Body of pancreas (tissue), 4 donors: ENCODE measurements at places on chromosomes 4 and X. TPM values are rescaled to one million over a fixed set of nuclear protein-coding genes. Genes with fewer than 3 reads are reported as not detected.

The CYLC1 gene
- total RNA-seq: not detected

The EVC gene
- total RNA-seq: 18.4 TPM

The MAGEE2 gene
- not detected for total RNA-seq

The G3BP2 gene
- 29.7 TPM for total RNA-seq

The KLHL34 gene
- total RNA-seq: not detected

The CCDC110 gene
- 20.1 TPM for total RNA-seq

DNA sequence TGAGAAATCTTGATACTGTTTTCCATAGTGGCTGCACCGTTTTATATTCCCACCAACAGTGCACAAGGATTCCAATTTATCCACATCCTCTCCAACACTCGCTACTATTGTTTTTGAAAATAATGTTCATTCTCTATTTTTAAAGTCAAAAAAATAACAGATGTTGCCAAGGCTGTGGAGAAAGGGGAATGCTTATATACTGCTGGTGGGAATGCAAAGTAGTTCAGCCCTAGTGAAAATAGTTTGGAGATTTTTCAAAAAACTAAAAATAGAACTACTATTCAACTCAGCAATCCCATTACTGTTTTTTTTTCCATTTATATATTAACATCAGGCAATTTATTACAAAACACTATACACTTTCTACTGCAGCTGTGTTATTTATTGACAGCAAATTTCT, 208.7 kb downstream of the CBLL2 start:
- no peaks in the 10 kb centered on the region for H3K4me1 ChIP-seq
- DNase-seq: no peak
- H3K27me3 ChIP-seq: no peaks in the 10 kb centered on the region
- H3K36me3 ChIP-seq: no peaks in the 10 kb centered on the region
- H3K4me3 ChIP-seq: no peak overlapping the region
- no peak overlapping the region for H3K27ac ChIP-seq

GRCh38 chrX:153886915-153887314, 942 bp upstream of the L1CAM start:
- H3K4me1 ChIP-seq: peaks cover 5% of the 10 kb centered on the region
- DNase-seq: no peak
- H3K27ac ChIP-seq: no peak overlapping the region

DNA sequence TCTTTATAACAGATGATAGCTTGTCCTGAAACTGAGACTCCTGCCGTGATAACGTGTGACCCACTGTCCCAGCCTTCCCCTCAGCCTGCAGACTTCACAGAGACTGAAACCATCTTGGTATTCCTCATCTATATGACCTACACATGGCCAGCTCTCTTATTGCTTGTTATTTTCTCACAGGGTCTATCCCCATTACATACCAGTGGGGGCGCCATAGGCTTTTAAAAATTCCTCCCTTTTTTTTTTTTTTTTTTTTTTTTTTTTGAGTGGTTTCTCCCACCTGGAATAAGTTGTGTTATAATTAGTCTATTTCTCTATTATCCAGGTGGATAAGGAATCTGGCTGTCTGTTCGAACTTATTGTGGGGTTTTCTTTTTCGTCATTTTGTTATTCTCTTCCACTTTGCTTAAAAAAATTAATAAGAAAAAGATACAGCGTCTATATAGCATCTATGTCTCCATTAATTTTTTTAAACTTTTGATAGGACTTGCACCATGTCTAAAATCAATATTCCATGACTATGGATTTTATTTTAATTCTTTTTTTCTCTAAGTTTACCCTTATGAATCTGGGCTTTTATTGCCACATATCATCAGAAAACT, 47.2 kb downstream of the GYG2 start:
- H3K4me1 ChIP-seq: no peaks in the 10 kb centered on the region
- no peak for DNase-seq
- no peak overlapping the region for H3K4me3 ChIP-seq

GRCh38 chr4:40747207-40747835, 2.4 kb upstream of the NSUN7 start:
- no peaks in the 10 kb centered on the region for H3K36me3 ChIP-seq
- no peaks in the 10 kb centered on the region for H3K27me3 ChIP-seq
- no peak overlapping the region for H3K27ac ChIP-seq
- DNase-seq: no peak
- H3K4me3 ChIP-seq: no peak overlapping the region

GRCh38 chrX:54640736-54641135, 110.7 kb downstream of the GNL3L start:
- H3K36me3 ChIP-seq: no peaks in the 10 kb centered on the region
- no peaks in the 10 kb centered on the region for H3K27me3 ChIP-seq
- H3K27ac ChIP-seq: no peak overlapping the region
- no peak overlapping the region for H3K4me3 ChIP-seq
- no peak for DNase-seq

DNA sequence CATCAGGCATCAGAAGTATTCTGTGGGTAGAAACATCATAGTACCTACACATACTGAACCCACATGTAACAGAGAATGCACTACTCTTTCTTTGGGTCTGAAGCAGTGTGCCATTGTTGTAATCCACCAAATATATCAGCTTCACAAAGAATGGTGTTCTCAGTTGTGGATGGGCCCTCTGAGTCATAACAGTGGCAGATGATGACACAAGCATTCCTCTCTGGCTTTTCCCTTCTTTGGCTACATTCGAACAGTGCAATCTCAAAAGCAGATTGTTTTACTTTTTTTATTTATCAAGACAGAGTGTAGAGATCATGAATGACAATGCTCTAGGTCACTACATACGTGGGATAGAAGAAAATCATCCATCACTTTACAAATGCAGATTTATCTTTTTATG, 247.2 kb upstream of the EPHA5 start:
- no peaks in the 10 kb centered on the region for H3K4me1 ChIP-seq
- no peak for DNase-seq
- no peak overlapping the region for H3K4me3 ChIP-seq
- no peaks in the 10 kb centered on the region for H3K27me3 ChIP-seq
- no peak overlapping the region for H3K27ac ChIP-seq

- H3K4me1 ChIP-seq: no peaks in the 10 kb centered on the region
- H3K4me3 ChIP-seq: no peak overlapping the region
- no peaks in the 10 kb centered on the region for H3K27me3 ChIP-seq
- DNase-seq: peak; percentile 24
Observed at GRCh38 chrX:108165383-108166111, 74.0 kb downstream of the ATG4A start.

DNA sequence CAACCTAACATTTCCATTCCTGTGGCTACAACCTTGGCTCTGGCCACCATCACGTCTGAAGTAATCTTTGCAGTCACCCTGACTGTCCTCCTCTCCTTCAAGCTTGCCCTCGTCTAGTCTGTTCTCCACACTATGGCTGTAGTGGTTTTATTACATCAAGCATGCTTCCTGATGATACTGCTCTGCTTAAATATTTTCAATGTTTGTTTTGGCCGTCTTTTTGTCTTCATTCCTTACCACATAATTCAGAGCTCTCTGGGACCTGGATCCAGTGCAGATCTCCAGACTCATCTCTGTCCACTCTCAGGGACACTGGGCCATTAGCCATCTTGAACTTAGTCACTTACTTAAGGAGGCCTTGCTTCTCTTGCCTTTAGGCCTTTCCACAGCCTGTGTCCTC, 27.7 kb upstream of the FREM3 start:
- DNase-seq: no peak
- no peak overlapping the region for H3K4me3 ChIP-seq
- no peak overlapping the region for H3K27ac ChIP-seq
- no peaks in the 10 kb centered on the region for H3K36me3 ChIP-seq
- H3K4me1 ChIP-seq: no peaks in the 10 kb centered on the region

- no peak for DNase-seq
- H3K4me3 ChIP-seq: no peak overlapping the region
- H3K27me3 ChIP-seq: no peaks in the 10 kb centered on the region
Observed at GRCh38 chr4:125268068-125268755, 46.5 kb upstream of the FAT4 start.

- no peak for DNase-seq
- no peaks in the 10 kb centered on the region for H3K4me1 ChIP-seq
- H3K27ac ChIP-seq: no peak overlapping the region
- no peaks in the 10 kb centered on the region for H3K36me3 ChIP-seq
- no peaks in the 10 kb centered on the region for H3K27me3 ChIP-seq
Observed at GRCh38 chr4:93086356-93086755, 742.2 kb upstream of the ATOH1 start.

DNA sequence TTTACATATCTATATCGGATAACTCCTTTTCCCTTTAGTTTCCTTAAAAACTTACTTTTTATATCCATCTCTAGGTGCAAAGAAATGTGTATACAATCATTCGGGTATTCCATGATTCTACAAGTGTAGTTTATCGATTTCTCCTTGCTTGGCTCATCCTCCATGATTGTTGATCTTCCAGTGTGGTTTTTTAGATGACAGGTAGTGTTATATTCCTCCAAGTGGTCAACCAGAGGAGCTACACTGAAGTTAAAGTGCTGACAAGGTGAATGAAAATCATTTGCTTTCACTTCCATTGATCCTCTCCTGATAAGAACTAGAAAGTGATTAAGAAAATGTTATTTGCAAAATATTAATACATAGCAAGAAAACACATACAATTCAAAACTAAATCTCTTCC, 38.5 kb downstream of the TMEM156 start:
- no peak for DNase-seq
- no peaks in the 10 kb centered on the region for H3K27me3 ChIP-seq
- no peak overlapping the region for H3K27ac ChIP-seq
- no peak overlapping the region for H3K4me3 ChIP-seq

- H3K27ac ChIP-seq: no peak overlapping the region
- peaks cover 18% of the 10 kb centered on the region for H3K4me1 ChIP-seq
- no peaks in the 10 kb centered on the region for H3K27me3 ChIP-seq
- H3K36me3 ChIP-seq: no peaks in the 10 kb centered on the region
- no peak for DNase-seq
- no peak overlapping the region for H3K4me3 ChIP-seq
Observed at GRCh38 chrX:37905436-37906147, 58.2 kb upstream of the DYNLT3 start.

GRCh38 chr4:108878806-108879205, 116.0 kb upstream of the ETNPPL start:
- no peak for DNase-seq
- H3K4me1 ChIP-seq: no peaks in the 10 kb centered on the region
- no peaks in the 10 kb centered on the region for H3K27me3 ChIP-seq
- no peak overlapping the region for H3K27ac ChIP-seq
- no peaks in the 10 kb centered on the region for H3K36me3 ChIP-seq

GRCh38 chrX:140765043-140765784, 55.7 kb downstream of the LINC00632 start:
- H3K27ac ChIP-seq: no peak overlapping the region
- peak overlapping the region; percentile 10 for H3K4me3 ChIP-seq
- no peaks in the 10 kb centered on the region for H3K36me3 ChIP-seq
- H3K4me1 ChIP-seq: no peaks in the 10 kb centered on the region

DNA sequence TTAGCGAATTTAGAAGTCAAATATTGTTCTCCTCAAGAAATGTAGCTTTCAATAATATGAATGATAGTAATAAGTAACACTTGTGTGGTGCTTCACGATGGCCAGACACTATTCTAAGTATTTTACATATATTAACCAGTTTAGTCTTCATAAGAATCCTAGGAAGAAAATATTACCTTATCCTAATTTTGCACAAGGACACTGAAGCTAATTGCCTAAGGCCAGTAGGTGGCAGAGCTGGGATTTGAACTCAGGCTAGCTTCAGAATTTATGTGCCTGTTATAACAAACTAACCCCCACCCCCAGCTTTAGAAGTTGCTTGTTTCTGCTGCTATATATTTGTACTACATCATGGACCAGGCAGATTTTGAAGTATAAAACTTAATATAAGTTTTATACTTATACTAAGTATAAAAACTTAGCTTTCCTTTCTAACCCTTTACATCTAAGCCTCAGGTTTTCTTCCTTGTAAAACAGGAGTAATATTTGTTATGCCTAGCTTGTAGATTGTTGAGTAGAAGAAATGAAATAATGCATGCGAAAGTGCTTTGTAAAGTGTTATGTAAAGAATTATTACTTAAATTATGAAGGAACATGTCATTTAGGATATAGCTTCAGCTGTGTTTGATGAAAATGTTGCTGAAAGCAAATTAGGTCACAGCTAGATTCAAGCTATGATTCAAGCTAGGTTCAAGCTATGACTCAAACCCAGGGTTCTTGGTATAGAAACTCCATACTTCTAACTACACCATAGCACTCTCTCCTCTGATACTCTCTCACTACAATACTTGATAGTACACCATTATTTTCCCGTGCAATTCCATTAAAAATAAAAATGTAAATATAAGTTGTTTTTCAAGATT, 4.2 kb upstream of the CDS1 start:
- H3K27ac ChIP-seq: no peak overlapping the region
- peak; percentile 46 for DNase-seq
- peaks cover 6% of the 10 kb centered on the region for H3K4me1 ChIP-seq

DNA sequence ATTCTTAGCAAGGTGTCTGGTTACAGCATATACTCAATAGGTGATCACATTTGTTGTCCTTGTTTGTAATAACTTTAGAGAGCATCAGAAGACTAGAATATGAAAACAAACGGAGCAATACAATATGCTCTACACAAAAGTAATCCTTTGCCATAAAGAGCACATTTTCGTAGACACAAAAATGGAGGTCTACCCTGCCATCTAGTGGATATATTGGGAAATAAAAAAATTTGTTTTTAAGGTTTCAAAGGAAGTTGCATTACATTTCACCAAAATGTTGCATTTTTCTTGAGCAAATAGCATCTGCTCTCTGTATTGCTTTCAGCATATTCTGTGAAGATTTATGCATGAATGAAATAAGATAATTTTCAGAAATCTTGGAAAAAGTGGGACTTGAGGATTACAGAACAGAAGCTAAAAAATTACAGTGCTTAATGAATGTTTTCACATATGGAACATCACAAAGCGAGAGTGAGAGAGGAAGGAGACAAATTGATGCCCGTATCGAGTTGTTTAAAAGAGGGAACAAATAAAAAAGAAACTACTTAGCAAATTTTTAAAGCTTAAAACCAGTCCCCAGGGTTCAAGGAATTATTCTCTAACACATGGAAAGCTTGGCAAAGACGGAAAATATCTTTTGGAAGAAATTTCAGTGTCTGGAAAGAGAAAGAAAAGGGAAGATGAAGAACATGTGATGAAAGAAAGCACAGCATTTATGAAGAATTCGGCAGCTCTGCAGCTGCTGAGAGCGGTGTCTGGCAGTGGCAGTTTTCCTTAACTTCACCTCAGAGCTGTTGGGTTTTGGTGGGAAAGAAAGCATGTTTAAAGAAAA, 390.1 kb downstream of the ANKRD50 start:
- DNase-seq: no peak
- H3K27ac ChIP-seq: no peak overlapping the region
- no peaks in the 10 kb centered on the region for H3K4me1 ChIP-seq
- no peaks in the 10 kb centered on the region for H3K27me3 ChIP-seq
